NCI-H526 (cell line): ENCODE measurements at places on chromosomes 12 and 14.

DNA sequence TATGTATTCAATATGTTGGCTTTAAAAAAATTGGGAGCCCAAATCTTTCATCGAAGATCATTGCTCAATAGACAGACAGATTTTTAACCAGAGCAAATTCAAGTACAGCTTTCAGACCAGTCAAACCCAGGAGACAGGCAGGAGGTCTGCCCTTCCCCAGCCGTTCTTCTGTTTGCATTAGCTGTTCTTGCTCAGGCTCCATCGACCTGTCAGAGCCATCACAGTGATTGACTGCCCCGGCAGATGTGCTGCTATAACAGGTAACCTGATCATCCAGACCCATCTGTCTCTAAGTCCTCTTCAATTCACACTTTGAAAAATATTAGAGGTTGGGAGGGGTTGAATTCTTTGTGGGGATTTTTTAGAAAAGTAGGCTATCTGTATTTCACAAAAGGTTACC is 453.5 kb downstream of the FOXG1 start:
- DNase-seq, result no peak

GRCh38 chr12:46509135-46509534 is 136.6 kb upstream of the SLC38A2 start:
- DNase-seq, result no peak

DNA sequence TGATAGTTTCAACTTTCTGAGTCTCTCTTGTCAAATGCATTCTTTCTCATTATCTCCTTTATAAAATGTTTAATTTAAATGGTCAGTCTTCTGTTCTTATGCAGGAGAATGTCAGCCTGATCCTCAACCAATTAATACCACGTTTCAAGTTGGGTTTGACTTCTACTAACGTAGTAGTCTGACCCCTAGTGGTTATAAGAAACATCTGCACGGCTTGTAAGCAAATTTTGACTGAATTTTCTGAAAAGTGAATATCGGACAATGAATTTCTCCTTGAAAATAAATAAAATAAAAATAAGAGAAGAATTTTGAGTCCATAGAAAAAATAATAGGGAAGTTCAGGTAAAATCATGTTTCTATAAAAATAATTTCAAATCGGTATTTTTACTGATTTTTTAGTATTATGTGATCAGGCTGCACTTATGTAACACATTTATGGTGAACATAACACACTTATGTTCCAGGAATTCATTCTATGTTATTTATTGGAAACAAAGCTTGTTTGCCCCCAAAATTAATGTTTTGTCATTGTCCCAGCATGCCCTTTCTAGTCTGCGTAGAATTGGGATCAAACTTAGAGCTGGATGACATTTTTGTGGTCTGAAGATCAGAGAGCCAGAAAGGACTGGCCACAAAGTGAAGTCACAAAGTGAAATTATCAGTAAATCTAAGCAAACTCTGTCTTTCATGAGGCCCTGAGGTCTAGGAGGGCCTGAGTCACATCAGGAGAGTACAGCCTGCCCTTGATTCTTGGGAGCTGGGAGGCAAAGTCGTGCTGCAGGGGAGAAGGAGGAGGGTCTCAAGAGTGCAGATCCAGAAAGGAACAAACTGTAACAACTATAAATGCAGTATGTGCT is 101.2 kb upstream of the STXBP6 start:
- DNase-seq, result no peak

- DNase-seq, result no peak
These were observed 39.9 kb downstream of the LTBP2 start for GRCh38 chr14:74571901-74572725.

GRCh38 chr14:102805941-102806340 is 28.7 kb downstream of the TRAF3 start:
- DNase-seq, result no peak

- no peak for DNase-seq
These were observed 625.4 kb upstream of the LRFN5 start for GRCh38 chr14:40981247-40981646.

- DNase-seq, result no peak
These were observed 5.4 kb downstream of the MDM1 start for GRCh38 chr12:68326716-68327115.

DNA sequence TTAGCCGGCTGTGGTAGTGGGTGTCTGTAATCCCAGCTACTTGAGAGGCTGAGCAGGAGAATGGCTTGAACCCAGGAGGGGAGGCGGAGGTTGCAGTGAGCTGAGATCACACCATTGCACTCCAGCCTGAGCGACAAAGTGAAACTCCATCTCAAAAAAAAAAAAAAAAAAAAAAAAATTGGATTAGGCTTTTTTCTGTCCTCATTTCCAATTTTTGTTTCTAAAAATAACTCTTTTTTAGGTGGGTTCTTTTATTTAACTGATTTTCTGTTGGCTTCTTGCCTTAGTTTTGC is 863.7 kb downstream of the LRFN5 start:
- no peak for DNase-seq

DNA sequence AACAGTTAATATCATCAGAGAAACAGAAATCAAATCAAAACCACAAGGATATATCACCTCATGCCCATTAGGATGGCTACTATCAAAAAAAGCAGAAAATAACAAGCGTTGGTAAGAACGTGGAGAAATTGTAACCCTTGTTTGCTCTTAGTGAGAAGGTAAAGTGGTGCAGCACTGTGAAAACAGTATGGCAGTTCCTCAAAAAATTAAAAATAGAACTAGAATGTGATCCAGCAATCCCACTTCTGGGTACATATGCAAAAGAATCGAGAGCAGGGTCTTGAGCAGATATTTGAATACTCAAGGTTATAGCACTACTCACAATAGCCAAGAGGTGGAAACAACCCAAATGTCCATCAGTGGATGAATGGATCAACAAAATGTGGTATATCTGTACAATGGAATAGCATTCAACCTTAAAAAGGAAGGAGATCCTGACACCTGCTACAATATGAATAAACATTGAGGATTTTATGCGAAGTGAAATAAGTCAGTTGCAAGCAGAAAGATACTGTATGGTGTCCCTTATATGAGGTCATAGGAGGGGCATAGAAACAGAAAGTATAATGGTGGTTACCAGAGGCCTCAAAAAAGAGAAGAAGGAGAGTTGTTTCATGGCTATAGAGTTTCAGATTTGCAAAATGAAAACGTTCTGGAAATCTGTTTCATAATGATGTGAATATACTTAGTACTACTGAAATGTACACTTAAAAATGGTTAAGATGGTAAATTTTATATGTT is 131.0 kb upstream of the EEA1 start:
- DNase-seq, result no peak

DNA sequence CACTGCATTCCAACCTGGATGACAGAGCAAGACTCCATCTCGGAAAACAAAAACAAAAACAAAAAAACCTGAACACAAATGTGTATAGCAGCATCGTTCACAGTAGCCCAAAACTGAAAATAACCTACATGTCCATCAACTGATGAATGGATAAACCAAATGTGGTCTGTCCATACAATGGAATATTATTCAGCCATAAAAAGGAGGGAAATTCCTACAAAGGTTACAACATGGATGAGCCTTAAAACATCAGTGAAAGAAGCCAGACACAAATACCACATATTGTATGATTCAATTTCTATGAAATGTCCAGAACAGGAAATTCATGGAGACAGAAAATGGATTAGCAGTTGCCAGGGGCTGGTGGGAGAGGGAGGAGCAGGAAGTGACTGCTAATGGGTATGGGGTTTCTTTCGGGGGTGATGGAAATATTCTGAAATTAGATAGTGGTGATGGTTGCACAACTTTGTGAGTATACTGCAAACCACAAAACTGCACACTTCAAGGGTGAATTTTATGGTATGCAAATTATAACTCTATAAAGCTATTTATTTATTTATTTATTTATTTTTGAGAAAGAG is 4.0 kb downstream of the MYL2 start:
- no peak for DNase-seq

GRCh38 chr12:28578361-28578760 is 388.1 kb downstream of the CCDC91 start:
- no peak for DNase-seq

GRCh38 chr12:43462741-43463140 is 89.3 kb downstream of the ADAMTS20 start:
- no peak for DNase-seq

GRCh38 chr12:68235576-68235975 is 10.0 kb upstream of the IL26 start:
- DNase-seq, result no peak

GRCh38 chr12:132433641-132434395 is 56.1 kb upstream of the FBRSL1 start:
- no peak for DNase-seq

GRCh38 chr12:28129031-28129430 is 61.2 kb upstream of the CCDC91 start:
- no peak for DNase-seq

- DNase-seq, result peak; percentile 8
These were observed 11.0 kb downstream of the KRT7 start for GRCh38 chr12:52243856-52244614.

- no peak for DNase-seq
These were observed 200.9 kb downstream of the TMEM132C start for GRCh38 chr12:128467882-128468281.

DNA sequence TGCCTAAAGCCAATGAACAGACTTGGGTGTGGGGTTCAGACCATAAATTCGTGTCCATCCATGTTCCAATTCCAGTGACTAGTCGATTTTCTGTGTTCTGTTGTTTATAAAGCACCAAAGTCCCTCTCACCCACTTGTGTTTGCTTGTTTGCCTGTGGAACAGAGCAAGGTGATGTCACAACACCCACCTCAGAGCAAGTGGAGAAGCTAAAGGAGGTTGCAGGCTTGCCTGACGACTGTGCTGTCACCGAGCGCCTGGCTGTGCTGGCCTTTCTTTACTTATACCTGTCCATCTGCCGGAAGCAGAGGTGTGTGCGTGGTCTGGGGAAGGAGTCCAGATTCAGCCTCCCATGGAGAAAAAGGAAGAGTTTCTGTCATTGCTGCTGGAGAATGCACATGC is 6.0 kb downstream of the MVK start:
- DNase-seq, result no peak

GRCh38 chr14:73457041-73457923 is 1.1 kb downstream of the NUMB start:
- DNase-seq, result no peak

GRCh38 chr12:116172224-116172849 is 105.2 kb downstream of the MED13L start:
- no peak for DNase-seq

DNA sequence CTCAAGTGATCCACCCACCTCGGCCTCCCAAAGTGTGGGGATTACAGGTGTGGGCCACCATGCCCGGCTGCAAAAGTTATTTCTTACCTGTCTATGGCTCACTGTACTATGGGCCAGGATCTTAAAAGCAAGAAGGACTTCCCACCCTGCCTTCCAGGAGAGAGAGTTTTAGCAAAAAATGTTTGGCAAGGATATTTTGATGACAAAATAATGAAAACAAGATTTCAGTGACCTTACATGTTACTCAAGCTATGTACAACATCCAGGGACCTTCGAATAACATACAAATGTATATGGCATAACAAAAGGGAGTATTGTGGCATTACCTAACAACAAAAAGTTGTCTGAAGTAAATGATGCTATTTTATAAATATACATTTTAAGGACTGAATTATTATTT is 55.1 kb downstream of the ANO6 start:
- no peak for DNase-seq

DNA sequence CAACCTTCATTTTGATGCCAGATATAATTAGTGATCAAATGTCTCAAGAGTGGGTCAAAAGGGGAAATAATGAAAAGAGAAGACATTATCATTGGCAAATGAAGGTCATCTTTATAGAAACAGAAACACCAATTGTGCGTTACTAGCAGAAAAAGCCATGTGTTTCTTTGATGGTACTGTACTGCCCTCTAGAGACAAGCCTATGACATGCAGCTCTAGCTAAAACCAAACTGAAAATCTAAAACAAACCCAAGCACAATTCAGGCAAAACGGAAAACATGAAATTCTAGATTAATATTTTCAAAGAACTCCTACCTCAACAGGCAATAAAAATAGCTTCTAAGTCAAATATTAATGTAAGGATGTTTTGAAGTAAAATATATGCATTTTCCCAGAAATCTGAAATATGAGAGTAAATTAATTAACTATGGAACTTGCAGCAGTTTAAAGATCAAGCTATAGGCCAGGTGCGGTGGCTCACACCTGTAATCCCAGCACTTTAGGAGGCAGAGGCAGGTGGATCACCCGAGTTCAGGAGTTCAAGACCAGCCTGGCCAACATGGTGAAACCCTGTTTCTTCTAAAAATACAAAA is 115.4 kb downstream of the KLHL28 start:
- no peak for DNase-seq

DNA sequence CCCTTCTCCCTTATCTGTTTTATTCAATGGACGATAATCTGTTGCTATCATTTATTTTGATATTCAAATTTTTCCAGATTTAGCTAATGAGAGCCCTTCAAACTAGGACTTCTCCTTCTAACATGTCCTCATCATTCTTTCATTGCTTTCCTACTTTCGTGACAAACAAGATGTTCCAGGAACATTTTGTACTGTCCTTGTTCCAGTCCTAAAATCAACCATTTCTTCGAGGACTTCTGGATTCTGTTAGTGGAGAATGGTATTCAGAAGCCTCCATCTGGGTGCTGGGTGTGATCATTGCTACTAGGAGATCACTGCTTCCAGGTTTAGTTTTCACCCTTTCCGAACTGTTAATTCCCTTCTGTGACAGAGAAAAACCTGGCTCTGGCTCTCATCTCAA is 29.5 kb upstream of the FBXO34 start:
- no peak for DNase-seq

- DNase-seq, result no peak
These were observed 13.1 kb downstream of the GPR132 start for GRCh38 chr14:105052110-105052458.

DNA sequence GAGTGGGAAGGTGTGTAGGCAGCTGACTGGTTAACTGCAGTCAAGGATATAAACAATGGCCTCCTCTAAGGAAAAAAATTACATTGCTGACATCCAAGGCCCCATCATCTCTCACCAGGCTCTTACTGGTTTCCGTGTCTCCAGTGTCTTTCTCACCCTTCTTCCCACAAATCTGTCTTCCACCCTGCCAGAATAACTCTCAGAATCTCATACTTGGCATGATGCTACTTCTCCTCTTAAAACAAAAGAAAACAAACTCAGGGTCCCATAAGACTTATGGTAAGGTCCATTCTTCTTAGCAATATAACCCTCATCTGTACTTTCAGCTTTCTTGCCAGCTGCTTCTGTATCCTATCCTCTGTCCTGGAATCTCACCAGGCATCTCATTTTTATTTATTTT is 68.9 kb downstream of the SUSD6 start:
- no peak for DNase-seq

- no peak for DNase-seq
These were observed 41.9 kb upstream of the BDKRB2 start for GRCh38 chr14:96162741-96163140.

GRCh38 chr12:85698937-85699336 is 137.3 kb downstream of the RASSF9 start:
- no peak for DNase-seq

DNA sequence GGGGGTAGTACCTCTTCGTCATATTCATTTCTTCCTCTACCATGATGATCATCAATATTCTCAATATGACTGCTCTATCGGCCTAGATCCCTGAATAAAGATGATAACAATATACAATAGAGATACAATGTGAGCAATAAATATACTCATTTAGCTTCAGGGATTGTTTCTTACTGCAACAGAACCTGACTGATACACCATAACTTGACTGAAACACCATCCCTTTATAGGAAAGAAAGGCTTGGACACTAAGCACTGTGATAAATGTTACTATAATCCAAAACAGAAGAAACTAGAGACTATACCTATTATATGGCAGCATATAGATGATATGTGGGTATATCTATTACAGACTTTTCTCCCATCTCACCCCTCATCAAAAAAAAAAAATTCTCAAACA is 1.2 kb upstream of the RHOJ start:
- no peak for DNase-seq

GRCh38 chr12:6465467-6466183 is 4.9 kb downstream of the VAMP1 start:
- DNase-seq, result peak; percentile 83

GRCh38 chr12:132131229-132131628 is 12.9 kb downstream of the DDX51 start:
- no peak for DNase-seq
